ENCODE measurements at places on chromosomes 2 and 18.
A peak's percentile ranks its signal among the peaks of the same experiment; 100 is the strongest.

GRCh38 chr2:106943468-106944200, 57.7 kb upstream of the ST6GAL2 start:
- DNase-seq: no peak

DNA sequence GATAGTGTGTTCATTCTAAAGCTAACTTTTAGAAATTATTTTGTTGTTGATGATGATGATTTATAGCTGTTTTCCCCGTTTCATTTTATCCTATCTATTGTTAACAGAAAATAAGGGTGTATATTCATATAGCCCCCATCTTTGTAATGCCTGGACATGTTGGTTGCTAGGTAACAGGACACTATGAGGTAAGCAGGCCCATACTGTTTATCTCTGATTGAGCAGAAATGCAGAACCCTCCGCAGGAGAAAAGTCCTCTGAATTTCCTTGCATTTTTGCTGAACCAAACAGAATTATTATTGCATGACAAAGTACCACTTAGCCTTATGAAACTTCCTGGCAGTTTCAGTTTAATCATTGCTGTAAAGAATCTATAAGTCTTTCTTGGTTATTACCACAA, 339.4 kb downstream of the DCC start:
- no peak for DNase-seq

DNA sequence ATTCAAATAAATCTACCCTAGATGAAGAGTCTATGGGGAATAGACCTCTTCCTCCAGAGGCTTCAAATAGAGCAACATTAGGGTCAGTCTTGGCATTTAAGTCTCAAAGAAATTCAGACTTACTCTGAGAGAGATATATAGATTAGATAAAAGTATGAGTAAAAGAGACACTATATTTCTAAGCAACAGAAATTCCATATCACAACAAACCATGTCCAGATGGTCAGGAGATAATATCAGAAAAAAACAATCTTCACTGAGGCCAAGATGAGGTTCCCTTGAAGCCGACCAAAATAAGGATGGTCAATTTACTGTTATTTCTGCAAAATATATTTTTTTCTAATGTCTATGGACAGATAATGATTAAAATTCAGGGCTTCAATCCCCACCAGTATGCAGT, 89.1 kb upstream of the NOSTRIN start:
- no peak for DNase-seq

DNA sequence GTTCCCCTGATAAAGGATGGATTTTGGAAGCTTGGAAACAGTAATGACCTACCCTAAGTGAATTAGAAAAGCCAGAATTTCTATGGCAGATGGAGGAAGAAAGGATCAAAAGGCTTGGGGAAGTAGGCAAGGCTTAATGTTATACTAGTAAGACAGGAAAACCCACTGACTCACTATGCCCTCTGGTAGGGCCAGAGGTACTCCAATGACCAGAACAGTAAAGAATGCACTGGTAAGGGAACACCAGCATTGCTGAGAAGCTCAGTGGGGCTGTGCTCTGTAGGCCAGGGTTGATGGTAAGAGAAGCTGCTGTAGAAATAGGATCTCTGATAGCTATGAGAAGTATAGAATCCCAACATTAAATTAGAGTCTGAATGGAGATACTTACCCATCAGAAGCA, 126.4 kb downstream of the GFPT1 start:
- DNase-seq: no peak

GRCh38 chr2:204108330-204108751, 171.8 kb downstream of the ICOS start:
- DNase-seq: peak; percentile 4

GRCh38 chr2:49129034-49129433, 25.3 kb downstream of the FSHR start:
- DNase-seq: no peak

DNA sequence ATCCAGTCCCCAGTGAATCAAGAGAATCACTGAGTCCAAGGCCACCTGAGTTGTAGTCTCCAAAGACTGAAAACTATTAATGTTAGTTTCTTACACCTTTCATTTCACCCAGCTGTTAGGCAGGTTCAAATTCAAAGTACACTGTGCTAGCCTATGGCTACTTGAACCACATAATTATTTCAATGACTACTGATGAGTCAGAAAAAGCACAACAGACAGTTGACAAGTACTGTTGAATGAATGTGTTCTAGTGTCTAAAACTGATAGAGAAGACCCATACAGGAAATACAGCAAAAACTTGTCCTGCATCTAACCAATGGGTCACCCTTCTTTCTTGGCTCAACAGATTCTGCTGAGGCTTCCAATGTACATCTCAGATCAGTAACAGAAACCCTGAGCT, 160.9 kb downstream of the MYO5B start:
- DNase-seq: no peak

GRCh38 chr2:118492335-118492734, 355.1 kb downstream of the EN1 start:
- DNase-seq: no peak

GRCh38 chr18:57813245-57813644, 10.1 kb upstream of the ATP8B1 start:
- DNase-seq: no peak

DNA sequence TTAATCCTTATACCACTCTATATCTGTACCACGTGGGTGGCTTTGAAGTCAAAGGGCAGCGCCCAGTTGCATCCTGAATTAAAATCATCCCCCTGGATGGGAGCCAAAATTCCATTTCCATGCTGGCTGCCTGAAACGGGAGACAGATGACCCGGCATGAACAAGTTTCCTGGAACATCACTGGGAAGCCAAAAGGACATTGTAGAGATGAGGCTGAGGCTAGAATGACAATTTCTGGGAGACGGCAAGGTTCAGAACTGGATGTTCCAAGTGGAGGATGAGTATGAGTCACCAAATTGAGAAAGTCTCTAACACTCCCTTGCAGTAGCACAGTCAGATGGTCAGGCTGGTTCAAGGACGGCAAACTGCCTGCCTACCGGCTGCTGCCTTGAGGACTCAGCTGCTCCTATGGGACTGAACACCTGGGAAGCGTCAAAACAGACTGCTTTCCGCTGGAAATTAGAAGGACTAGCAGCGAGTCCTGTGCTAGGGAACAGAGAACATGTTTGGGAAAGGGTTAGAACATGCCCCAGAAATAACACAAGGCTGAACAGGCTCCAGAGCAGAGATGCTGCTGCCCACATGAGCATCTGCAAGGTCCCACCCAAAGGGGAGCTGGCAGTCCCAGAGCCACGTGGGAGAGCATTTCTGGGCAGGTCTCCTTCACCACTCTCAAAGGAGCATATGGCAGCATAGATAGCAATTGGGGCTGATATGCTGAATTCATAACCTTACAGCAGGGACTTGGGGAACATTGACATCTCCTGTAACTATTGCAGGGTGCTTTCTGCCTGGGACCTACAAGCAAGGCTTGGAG, 32.0 kb downstream of the YPEL5 start:
- peak; percentile 29 for DNase-seq

GRCh38 chr2:181250691-181251090, 206.5 kb upstream of the ITGA4 start:
- no peak for DNase-seq

Measured in B cell (primary cell).